ENCODE measurements at places on chromosomes 7 and 10. TPM values are rescaled to one million over a fixed set of nuclear protein-coding genes. Genes with fewer than 3 reads are reported as not detected.
A peak's percentile ranks its signal among the peaks of the same experiment; 100 is the strongest.

- DNase-seq = no peak
Measured at GRCh38 chr7:27746978-27747377, 7.0 kb downstream of the TAX1BP1 start.

DNA sequence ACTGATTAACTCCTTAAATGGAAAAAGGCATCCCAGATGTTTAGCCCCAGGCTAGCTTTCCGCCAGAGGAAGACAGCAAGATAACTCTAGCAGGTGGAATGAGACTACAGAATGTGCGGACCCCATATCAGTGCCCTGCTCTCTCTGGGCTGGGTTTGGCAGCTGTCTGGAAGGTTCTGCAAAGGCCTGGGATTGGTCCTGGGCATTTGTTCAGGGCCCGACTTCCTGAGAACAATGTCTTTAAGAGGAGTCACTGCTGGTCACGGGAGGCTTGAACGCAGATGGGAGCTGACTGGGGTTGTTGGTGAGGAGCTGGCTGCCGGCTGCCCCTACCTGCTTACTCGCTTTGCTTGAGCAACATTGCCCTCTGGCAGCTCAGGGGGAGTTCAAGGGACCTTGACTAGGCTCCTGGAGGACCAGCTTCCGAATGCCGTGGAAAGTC lies 130.6 kb upstream of the BTBD16 start:
- no peak for DNase-seq

- DNase-seq = peak; percentile 35
Measured at GRCh38 chr10:117684672-117685211, 142.2 kb downstream of the EMX2 start.

- DNase-seq = peak; percentile 31
Measured at GRCh38 chr7:96380111-96380512, 58.2 kb upstream of the SLC25A13 start.

The VPS26A gene
- total RNA-seq = 41.6 TPM

The SEMA3E gene
- 5.4 TPM for total RNA-seq

DNA sequence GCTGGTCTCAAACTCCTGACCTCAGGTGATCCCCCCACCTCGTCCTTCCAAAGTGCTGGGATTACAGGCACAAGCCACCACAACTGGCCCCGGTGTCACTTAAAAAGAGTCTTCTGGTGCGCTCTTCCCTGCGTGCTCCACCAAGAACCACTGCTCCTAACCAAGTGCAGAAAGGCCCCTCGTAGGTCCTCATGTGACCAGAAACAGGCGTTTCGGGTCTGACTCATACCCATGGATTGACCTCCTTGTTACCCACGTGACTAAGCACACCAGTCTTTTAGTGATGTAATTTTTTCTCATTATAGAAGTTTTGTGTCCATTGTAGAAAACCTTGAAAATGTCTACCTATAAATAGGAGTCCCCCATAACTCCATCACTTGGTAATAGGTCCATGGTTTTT lies 13.9 kb downstream of the FKBP6 start:
- no peak for DNase-seq

DNA sequence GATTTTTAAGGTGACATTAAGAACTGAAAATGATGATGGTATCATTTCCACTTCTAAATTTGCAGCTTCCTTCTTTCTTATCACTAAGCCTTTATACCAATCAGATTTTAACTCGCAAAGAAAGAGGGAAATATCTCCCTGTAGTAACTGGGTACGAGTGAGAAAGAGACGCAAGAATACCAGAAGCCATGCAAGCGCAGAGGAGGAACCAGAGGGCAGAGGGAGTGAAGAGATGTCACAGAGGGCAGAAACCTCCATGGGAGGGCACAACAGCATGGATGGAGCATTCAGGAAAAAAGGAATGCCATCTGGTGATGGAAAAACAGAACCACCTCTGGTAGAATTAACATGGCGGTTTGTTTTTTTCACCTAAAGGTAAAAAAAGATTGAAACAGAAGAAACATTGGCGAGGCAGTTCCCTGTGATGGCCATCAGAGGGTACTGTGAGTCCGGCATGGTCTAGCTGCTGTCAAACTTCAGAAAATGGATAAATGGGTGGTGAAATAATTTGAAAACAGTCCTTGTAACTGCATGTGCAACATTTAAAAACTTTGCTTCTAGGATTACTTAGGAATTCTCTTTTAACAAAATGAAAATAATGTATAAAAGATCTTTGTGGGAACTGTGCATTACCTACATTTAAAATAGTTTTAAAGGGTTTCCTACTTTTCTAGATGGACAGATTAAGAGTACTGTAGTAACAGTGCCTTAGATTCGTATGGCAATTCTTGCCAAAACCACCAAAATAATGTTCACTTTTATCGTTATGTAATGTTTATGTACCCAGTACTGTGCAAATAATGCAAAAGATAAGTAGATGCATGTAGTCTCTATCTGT lies 91.8 kb downstream of the ARHGAP12 start:
- DNase-seq = peak; percentile 87

The HMX2 gene
- total RNA-seq = 2.6 TPM

DNA sequence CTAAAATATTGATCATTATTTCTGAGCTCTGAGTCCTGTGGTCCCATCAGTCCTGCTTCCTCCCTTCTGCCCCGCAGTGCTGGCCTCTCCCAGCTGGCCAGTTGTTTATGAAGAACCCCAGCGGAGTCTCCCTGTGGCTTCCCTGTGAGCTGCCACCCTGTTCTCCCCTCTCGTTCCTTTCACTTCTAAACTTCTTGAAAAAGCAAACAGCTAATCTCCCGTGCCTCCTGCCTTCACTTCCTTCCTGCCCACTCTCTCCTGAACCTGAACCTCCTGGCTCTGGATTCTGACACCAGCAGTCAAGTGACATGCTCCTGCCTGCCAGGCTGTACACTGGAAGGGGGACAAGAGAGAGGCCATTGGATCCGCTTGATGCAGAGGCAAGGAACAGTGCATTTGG lies 63.7 kb upstream of the ZPBP start:
- no peak for DNase-seq

The STAG3 gene
- 3.4 TPM for total RNA-seq

DNA sequence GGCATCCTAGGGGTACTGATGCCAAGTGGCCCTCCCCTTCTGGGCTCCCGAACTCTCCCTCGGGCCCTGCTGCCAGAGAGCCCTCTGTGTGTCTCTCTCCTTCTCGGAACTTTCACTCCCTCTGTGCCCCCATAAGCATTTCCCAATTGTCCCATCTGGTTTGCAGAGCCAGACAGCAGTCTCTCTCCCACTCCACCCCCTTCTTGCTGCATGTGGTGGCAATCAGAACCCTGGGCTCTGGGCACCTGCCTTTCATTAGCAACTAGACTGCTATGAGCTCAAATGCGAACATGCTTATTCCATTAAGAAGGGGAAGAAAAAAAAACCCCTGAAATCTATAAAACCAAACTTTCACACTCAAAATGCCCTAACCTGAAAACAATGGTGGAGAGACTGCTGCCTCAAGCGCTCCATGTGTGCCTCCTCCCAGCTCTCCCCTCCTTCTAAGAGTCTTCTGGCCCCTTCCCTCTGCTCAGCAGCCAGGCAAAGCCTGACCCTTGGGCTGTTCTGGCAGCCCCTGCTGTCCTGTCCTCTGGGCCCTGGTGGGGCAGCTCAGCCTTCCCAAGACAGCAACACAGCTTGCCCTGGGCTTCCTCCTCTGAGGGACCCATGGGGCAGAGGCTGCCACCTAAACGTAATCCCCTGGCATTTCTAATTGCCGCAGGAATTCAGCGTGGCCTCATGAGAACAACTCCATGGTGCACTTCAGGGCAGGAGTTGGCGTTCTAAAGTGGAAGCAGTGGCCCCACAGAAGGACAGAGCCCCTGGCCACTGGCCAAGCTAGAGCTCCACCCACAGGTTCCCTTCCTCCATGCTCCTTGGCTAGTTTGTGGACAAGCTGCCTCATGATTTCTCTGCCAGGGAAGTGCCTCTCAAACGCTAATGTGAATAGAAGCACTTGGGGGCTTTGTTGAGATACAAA lies 415.4 kb downstream of the PLXNA4 start:
- DNase-seq = no peak

GRCh38 chr7:157194948-157195347 lies 56.2 kb downstream of the UBE3C start:
- no peak for DNase-seq

The GPR15LG gene
- total RNA-seq = not detected

The PGAM2 gene
- total RNA-seq = 2.9 TPM

- peak; percentile 50 for DNase-seq
Measured at GRCh38 chr7:20954711-20955619, 168.3 kb upstream of the SP8 start.

GRCh38 chr10:132774902-132775863 lies 10.8 kb downstream of the NKX6-2 start:
- DNase-seq = peak; percentile 30

The CDNF gene
- total RNA-seq = 2.2 TPM

- no peak for DNase-seq
Measured at GRCh38 chr7:101589052-101589451, 40.0 kb downstream of the MYL10 start.

The MCU gene
- total RNA-seq = 54.6 TPM

The GOT1 gene
- 36.8 TPM for total RNA-seq

DNA sequence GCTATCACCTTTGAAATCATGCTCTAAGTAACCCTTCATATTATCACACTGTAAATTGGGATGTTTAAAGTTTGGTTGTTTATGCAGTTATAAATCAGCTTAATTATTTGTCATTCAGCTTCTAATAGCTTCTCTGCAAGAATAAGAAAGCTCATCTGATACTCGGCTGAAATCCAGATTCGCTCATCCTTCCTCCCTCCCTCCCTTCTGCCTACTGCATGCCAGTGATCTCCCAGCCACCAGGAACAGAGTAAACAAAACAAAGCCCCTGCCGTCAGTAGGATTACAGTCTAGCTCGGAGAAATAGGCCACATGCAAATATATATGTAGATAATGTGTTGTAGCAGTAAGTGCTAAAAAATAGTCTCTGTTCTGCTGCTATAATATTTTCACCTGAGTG lies 211.8 kb downstream of the NSUN6 start:
- no peak for DNase-seq

The NYAP1 gene
- 4.9 TPM for total RNA-seq

The CUZD1 gene
- 2.8 TPM for total RNA-seq

The WNT8B gene
- total RNA-seq = 1.9 TPM

The OR6B1 gene
- total RNA-seq = not detected

DNA sequence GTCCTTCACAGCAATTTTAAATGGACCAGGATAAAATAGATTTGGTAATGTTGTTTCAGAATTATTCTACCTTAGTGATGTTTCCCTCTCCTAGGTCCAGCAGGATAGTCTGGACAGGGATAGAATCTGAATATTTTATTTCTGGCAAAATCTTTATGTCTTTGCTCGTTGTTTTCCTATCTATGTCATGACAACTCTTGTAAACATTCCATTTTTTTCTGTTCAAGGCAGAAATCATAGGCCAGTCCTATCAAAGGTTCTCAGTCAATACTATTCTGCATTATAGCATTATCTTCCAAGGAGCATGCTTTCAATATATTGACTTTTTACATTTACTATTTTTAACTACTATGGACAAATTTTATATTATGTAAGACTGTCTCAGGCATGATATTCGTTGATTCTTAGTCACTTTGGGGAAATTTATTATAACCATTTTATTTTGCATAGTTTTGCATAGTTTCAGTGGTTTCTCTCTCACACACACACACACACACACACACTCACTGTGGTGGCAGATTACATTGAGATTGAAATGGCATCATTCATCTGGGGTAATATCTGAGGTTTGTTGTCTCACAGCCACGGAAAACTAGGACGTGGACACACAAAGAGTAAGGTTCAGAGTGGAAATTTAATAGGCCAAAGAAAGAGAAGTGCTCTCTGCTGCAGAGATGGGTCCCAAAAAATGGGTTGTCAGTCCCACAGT lies 17.2 kb downstream of the TAS2R60 start:
- DNase-seq = no peak

GRCh38 chr7:117755136-117755535 lies 118.1 kb downstream of the CTTNBP2 start:
- DNase-seq = no peak

The NUTM2D gene
- 0.54 TPM for total RNA-seq

- no peak for DNase-seq
Measured at GRCh38 chr10:120646738-120647456, 189.9 kb downstream of the PLPP4 start.

The ARMC3 gene
- 0.16 TPM for total RNA-seq

DNA sequence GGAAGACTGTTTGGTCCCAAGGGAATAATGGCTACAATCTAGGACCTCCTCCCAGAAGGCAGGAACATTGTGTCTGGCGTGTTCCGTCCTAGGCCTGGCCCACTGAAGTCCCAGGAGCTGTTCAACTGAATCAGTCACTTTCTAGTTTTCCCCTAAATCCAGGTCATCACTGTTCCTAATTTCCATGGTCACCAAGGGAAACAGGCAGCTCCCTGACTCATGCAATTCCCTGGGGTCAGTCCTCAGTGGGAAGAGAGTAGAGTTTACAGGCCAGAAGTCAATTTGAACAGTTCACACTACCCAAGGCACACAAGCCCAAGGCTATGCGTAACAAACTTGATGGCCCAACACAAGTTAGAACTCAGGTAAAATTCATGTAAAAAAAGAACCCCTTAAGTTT lies 44.0 kb downstream of the CREB3L2 start:
- DNase-seq = no peak
